ENCODE measurements at places on chromosomes 4 and X. TPM values are rescaled to one million over a fixed set of nuclear protein-coding genes. Genes with fewer than 3 reads are reported as not detected.

BEX1 gene
- polyA plus RNA-seq: 10.3 TPM

- H3K27me3 ChIP-seq: no peaks in the 10 kb centered on the region
- peak; percentile 76 for DNase-seq
- no peak overlapping the region for H3K27ac ChIP-seq
- no peaks in the 10 kb centered on the region for H3K36me3 ChIP-seq
Measured at GRCh38 chr4:65661471-65661870, 8.8 kb downstream of the EPHA5 start.

PRSS12 gene
- polyA plus RNA-seq: 3.5 TPM

- H3K27me3 ChIP-seq: no peaks in the 10 kb centered on the region
- no peak overlapping the region for H3K4me3 ChIP-seq
- H3K27ac ChIP-seq: no peak overlapping the region
- peaks cover 5% of the 10 kb centered on the region for H3K4me1 ChIP-seq
- H3K36me3 ChIP-seq: peaks cover 34% of the 10 kb centered on the region
Measured at GRCh38 chr4:109708990-109709389, 5.7 kb upstream of the CASP6 start.

MAGEA8 gene
- not detected for polyA plus RNA-seq

DNA sequence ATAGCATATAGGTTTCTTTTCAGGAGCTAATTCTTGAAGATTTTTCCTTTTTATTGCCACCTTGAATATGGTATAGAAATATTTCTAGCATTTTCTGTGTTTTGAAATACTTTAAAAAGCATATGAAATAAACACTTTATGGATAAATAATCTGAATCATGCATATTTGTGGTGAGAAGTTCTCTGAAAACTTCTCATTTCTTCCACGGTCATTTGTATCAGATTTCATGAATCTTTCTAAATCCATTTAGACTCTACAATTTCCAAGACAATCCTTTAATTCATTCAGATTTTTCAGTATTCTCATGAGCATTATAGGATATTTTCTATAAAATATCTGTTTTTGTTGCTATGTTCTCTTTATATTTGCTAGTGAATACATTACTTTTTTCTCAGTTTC lies 16.2 kb upstream of the CA5B start:
- H3K4me3 ChIP-seq: no peak overlapping the region
- no peak for DNase-seq
- no peaks in the 10 kb centered on the region for H3K4me1 ChIP-seq
- no peak overlapping the region for H3K27ac ChIP-seq
- H3K27me3 ChIP-seq: no peaks in the 10 kb centered on the region

DNA sequence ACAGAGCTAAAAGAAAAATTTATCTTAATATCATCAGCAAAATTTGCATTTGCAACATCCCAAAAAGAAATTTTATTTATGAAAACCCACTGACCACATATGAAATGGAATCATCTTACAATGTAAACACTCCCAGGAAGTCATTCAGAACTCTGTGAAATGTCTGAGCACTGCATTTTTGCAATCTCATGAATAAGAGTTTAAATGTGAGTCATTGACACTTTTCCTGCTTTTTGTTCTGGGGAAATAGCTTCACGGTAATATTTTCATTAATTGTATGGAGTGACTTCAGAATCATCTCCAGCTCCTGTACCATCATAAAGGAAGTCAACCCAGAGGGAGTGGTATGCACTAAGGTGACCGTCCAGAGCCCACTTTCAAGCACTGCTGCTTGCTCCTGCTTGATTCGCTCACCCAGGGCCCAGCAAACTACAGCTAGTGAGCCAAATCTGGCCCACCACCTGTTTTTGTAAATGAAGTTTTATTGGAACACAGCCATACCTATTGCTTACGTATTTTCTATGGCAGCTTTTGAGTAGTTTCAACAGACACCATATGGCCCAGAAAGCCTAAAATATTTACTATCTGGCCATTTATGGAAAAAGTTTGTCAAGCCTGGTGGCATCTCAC lies 17.2 kb downstream of the EDNRA start:
- H3K36me3 ChIP-seq: no peaks in the 10 kb centered on the region
- H3K4me3 ChIP-seq: no peak overlapping the region
- no peaks in the 10 kb centered on the region for H3K27me3 ChIP-seq
- DNase-seq: no peak
- H3K4me1 ChIP-seq: no peaks in the 10 kb centered on the region

- H3K27ac ChIP-seq: no peak overlapping the region
- H3K36me3 ChIP-seq: no peaks in the 10 kb centered on the region
- H3K27me3 ChIP-seq: peaks cover 13% of the 10 kb centered on the region
- no peak overlapping the region for H3K4me3 ChIP-seq
- DNase-seq: no peak
Measured at GRCh38 chrX:135114392-135114791, 5.9 kb downstream of the ETDB start.

GRCh38 chr4:154441124-154441523 lies 50.5 kb downstream of the DCHS2 start:
- H3K27ac ChIP-seq: no peak overlapping the region
- DNase-seq: no peak
- no peak overlapping the region for H3K4me3 ChIP-seq
- H3K4me1 ChIP-seq: no peaks in the 10 kb centered on the region

PTTG2 gene
- not detected for polyA plus RNA-seq

EPHA5 gene
- 0.08 TPM for polyA plus RNA-seq

- DNase-seq: no peak
- no peaks in the 10 kb centered on the region for H3K27me3 ChIP-seq
- H3K4me1 ChIP-seq: no peaks in the 10 kb centered on the region
- H3K36me3 ChIP-seq: no peaks in the 10 kb centered on the region
- H3K4me3 ChIP-seq: no peak overlapping the region
Measured at GRCh38 chrX:120429776-120430540, 39.1 kb downstream of the LAMP2 start.

DNA sequence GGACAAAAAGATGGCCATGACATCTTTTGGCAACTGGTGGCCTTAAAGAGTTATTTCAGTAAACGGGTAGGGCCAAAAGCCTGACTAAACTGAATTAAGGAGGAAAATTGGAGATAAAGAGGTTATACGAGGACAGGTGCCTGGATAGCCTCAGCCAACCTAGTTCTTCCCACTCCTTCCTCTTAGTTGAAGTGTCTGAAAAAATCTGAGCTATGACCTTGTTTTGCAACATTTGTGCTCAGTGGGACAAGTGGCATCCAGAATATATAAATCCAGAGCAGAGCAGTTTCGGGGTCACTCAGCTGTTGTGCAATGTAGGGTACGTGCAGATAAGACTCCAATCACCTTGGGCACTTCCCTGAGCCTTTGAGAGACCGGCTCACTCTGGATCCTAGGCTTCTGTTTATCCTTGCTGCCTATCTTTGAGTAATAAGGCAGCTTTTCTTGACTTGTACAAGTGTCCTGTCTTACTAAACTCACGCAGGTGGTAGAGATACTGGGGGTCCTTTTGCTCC lies 50.2 kb upstream of the MORC4 start:
- H3K36me3 ChIP-seq: no peaks in the 10 kb centered on the region
- H3K4me3 ChIP-seq: no peak overlapping the region
- DNase-seq: no peak
- H3K27me3 ChIP-seq: no peaks in the 10 kb centered on the region

SPACA5B gene
- not detected for polyA plus RNA-seq

DNA sequence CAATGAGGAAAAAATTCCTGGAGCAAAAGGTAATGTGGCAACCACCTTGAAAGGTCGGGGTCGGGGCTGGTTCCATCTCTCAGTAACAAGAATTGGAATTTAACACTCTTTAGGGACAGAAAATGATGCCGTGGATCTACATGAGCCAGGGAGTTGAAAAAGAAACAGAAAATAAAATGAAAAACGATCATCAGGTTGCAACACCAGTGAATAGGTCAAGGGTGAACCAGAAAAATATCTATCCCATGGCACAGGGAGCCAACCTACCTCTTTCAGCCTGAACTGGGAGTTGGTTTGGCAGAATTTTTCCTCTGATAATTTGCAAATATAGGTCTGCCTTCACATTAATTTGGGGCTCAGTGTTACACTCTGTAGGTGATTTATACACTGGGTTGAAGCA lies 93.7 kb downstream of the C4orf33 start:
- no peaks in the 10 kb centered on the region for H3K36me3 ChIP-seq
- H3K4me1 ChIP-seq: no peaks in the 10 kb centered on the region
- no peak overlapping the region for H3K4me3 ChIP-seq
- DNase-seq: no peak

MAOB gene
- polyA plus RNA-seq: 13.3 TPM

- H3K36me3 ChIP-seq: no peaks in the 10 kb centered on the region
- no peaks in the 10 kb centered on the region for H3K4me1 ChIP-seq
- H3K4me3 ChIP-seq: no peak overlapping the region
- H3K27me3 ChIP-seq: no peaks in the 10 kb centered on the region
Measured at GRCh38 chr4:127491571-127491970, 141.2 kb upstream of the INTU start.

GRCh38 chr4:60885011-60885410 lies 315.1 kb upstream of the ADGRL3 start:
- no peak overlapping the region for H3K4me3 ChIP-seq
- H3K4me1 ChIP-seq: no peaks in the 10 kb centered on the region
- H3K36me3 ChIP-seq: no peaks in the 10 kb centered on the region
- no peaks in the 10 kb centered on the region for H3K27me3 ChIP-seq

S100G gene
- not detected for polyA plus RNA-seq

HSPA4L gene
- 0.56 TPM for polyA plus RNA-seq

DNA sequence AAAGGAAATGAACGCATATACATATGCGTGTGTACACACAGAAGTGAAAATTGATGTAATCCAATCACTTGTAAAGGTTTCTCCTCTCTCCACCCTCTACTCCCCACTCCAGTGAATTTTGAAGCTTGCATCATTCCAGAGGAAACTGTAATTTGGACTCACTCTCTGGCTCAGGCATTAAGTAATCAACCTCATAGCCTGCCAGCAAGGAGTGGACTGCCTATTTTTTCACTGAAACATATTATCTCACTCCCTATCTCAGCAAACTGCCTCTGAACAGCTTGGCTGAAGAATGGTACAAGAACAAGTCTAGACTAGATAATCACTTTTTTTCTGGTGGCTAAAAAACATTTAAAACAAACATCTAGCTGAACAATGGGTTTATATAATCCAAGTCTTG lies 124.2 kb downstream of the C4orf51 start:
- H3K27ac ChIP-seq: no peak overlapping the region
- peak; percentile 73 for DNase-seq
- no peaks in the 10 kb centered on the region for H3K36me3 ChIP-seq
- H3K4me1 ChIP-seq: peaks cover 5% of the 10 kb centered on the region
- H3K4me3 ChIP-seq: no peak overlapping the region

DNA sequence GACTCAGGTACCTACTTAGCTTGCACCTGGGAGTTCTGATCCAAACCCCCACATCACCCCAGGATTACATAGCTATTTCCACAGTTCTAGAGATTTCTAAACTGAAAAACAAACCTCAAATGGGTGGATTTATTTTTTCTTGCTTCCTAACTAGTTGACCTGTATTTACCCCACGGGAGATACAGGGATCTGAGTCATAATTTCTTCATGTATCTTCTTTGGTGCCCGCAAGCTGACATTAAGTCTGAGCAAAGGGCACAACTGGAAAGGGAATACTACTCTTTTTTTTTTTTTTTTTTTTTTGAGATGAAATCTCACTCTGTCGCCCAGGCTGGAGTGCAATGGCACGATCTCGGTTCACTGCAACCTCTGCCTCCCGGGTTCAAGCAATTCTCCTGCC lies 10.0 kb upstream of the ELOVL6 start:
- no peak overlapping the region for H3K4me3 ChIP-seq
- no peaks in the 10 kb centered on the region for H3K4me1 ChIP-seq
- DNase-seq: no peak
- no peaks in the 10 kb centered on the region for H3K27me3 ChIP-seq
